ENCODE measurements at places on chromosomes 1 and 21.

DNA sequence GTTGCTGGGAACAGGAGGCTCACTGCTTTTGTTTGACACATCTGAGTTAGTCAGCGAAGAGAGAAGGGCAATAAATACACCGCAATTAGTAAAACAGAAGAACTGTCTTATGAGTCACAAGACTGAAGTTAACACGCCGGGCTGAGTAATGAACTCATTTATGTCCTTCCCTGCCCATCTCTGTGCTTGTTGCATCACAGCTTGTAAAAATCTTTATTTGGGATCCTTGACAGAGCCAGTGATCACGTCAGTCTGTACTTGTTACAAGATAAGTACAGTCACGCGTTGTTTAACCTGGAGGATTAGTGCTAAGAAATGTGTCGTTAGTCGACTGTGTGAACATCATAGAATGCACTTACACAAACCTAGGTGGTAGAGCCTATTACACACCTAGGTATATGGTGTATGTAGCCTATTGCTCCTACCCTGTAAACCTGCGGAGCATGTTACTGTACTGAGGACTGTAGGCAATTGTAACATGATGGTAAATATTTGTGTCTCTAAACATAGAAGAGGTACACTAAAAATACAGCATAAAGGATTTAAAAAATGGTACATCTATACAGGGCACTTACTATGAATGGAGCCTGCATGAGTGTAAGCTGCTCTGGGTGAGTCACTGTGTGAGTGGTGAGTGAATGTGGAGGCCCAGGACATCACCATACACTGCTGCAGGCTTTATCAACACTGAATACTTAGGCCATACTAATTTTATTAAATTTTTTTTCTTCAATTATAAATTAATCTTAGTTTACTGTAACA, 272.2 kb downstream of the TNR start:
- no peak for DNase-seq

DNA sequence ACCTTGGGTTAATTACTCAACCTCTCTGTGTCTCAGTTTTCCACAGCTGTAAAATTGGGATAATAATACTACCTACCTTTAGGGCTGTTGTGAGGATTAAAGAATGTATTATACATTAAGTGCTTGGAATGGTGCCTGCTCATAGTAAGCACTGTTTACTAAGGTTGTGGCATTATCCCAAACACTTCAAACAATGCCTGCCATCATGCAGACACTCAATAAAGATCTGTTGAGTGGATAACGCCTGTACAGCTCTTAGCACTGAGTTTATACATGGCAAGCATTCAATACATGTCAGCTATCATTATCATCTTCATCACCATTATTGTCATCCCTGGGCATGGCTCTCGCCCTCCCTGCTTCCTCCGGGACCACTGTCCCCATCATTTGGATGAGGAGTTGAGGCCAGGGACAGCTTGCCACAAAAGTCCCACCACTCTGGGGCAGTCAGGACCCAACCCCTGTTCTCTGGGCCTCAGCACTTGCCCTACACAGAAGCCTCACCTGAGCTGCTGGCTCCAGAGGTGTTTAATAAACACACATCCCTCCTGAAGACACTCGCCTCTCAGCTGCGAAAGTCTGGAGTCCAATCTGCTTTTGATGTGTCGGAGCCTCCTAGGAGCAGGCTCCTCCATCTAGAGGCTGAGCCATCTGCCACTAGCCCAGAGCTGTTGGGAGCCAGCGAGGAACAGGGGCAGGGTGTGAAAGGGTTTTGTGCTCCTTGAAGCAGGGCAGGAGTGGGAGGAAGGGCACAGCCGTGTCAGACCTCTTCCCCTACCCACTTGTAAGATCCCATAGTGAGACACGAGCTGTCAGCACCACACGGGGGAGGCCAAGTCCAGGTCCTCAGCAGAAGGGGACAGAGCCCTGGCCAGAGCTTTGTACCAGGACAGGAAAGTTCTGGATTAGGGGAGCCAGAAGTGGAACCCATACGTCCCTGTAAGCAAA, 80.9 kb upstream of the ZC3H12A start:
- no peak for DNase-seq

DNA sequence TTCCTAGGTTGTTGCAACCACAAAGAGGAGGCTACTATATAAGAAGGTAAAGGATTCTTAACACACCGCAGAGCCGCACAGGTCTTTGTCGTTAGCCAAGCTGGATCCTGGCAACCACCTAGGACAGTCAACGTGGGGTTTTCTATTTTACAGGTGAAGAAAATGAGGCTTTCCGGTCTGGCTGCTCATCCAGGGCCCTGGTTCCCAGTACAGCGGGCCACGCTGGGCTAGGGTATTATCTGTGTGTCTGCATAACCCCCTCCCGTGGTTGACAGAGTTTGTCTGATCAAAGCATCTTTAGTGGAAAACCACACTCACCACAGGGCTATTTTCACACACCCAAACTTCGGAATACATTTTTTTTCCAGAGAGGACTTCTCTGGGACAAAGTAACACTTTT, 39.0 kb upstream of the PDE9A start:
- peak; percentile 52 for DNase-seq

- no peak for DNase-seq
Measured at GRCh38 chr1:157515709-157516108, 36.6 kb downstream of the FCRL5 start.

DNA sequence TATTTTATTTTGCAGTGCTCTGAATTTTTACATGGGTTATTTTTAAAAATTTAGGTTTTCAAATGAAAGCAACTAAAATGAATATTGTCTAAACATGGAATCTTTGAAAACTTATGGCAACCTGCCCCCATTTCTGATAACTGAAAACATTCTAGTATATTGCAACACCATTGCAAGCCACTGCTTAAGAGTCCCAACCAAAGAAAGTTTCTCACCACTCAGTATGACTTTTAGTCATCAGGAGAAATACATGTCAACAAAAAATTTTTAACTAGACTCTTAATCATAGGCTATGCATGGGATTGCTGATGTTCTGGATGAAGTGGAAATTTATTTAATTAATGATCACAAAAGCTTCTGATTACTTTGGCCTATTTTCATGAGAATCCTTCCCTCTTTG, 112.1 kb downstream of the TNFSF18 start:
- no peak for DNase-seq

DNA sequence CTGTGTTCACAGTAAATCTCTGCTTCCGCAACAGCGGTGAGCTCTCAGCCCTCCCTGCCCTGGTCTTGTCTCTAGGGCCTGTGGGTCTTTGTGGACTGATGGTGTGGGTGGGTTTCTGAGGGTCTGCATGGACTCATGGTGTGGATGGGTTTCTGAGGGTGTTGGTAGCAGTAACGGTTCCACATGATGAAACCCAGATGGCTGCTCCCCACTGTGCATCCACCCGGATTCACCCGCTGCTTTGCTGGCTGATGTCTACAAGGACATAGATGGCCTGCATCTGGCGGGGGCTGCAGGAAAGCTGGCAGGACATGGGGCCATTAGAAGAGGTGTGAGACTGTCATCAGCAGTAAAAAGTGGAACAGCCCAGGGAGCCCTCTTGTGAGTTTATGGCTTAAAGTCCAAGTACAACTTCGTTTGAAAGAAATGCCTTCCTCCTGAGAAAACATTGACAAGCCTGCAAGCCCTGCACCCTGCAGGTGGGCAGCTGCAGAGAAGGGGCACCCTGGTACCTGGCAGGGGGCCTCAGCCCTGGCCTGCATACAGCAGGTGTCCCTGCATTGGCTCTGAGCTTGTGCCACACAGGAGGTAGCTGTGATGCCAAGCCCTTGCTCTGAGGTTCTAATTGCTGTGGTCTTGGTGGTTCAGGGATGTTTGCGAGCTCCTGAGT, 156.9 kb upstream of the COL6A1 start:
- DNase-seq: no peak

DNA sequence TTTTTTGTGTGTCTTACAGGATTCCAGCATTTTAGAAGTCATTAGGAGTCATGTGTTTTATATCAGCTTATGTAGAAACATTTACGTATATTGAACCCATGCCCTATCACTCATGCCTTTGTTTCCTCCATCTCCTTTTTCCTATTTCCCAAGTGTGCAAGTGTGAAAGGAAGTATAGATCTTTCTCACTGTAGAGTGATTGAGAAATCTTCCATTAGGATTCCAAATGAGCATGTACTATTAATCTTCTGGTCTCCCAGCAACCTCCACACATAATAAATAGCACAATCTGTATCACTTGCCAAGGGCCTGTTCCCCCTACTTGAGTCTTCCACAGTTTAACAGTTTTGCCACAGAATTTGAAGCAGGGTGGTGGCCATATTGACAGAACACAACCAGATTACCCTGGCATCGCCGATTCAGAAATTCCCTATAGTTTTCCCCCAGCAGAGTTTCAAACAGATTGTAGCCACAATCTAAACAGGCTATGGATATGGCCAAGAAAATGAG, 1052.8 kb downstream of the TTLL7 start:
- no peak for DNase-seq

- peak; percentile 79 for DNase-seq
Measured at GRCh38 chr1:206507284-206508129, at the start of gene RASSF5. Gene RASSF5, plus strand, starts transcription at chr1:206507531. Its CDS starts 72 bp downstream, at chr1:206507603.

DNA sequence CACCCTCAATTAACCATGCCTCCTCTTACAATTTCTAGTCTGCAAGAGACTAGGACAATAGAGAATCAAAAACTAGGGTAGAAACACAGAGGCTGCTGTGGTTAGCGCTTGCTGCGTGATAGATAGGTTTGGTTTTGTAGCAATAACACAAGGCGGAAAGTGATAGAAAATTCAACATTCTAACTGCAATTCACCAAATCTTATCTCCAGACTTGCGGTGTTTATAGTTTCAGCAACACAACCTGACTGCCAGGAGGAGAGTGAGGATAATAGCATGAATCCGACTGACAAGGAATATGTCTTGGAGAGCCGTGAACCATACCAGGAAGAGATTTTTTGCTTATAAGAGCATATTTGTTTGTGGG, 30.7 kb upstream of the IFNAR2 start:
- DNase-seq: no peak

DNA sequence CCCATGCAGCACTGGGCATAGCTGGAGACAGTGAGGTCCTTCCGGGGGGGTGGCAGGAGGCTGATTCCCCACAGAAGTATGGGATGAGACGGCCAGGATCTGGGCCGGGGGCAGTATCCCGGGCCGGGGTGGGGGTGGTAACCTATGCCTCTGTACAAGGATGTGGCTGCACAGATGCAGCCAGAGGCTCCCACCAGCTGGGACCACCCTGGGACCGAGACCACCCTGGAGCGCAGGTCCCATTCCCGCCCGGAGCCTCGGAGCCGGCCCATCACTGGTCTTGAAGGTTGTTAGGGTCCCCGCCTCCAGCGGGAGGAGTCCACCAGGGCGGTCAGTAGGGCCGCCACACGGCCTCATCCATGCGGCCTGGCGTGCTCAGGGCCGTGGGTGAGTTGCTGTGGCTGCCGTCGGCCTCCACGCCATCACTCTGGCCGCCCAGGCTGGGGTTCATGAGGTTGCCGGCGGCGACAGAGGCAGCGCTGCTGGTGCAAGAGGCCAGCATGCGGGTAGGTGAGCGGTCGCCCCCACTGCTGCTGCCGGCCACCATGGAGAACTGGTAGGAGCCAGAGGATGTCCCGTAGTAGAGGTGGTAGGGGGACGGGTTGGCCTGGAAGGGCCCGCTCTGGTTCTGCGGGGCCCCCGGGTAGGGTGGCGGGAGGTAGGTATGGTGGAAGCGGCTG, 28.1 kb downstream of the RUNX3 start:
- DNase-seq: no peak

DNA sequence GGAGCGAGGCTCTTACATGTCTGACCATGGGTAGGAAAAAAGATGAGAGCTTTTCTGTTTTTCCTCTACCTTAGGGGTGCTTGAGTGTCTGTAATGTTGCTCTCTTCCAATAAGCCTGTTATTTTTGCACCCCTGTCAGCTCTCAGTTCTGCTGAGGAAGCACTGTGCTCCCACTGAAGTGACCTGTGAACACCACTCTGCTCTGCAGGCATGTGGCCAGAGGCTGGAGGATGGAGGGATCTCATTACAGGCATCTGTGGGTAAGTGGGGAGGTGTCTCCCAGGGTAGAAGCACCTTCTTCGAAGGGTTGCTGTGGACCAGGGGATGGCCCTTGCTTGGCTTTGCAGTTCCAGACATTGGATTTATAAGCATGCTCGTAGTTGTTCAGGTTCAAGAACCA, 56.8 kb upstream of the RBM15 start:
- DNase-seq: no peak

GRCh38 chr1:221696718-221697461, 45.0 kb downstream of the DUSP10 start:
- no peak for DNase-seq

GRCh38 chr1:235265900-235266299, 62.1 kb downstream of the ARID4B start:
- no peak for DNase-seq

DNA sequence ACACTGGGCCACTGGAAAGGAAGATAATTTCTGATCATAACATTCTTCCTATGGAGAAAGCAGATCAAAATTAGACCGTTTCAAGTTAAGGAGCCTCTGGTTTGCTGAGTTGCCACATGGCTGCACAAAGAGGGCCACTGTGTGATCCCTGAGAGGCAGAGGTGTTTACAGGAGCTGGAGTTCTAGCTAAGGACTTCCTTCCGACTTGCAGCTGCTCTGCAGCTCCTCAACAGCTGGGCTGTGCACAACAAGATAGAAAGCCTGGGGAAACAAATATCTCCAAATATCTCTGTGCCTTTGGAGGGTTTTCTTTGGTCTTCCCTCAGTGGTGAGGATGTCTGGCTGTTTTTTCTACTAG, 26.8 kb downstream of the GADD45A start:
- DNase-seq: no peak

- peak; percentile 38 for DNase-seq
Measured at GRCh38 chr21:32770871-32771523, 558 bp downstream of the PAXBP1 start.

- DNase-seq: no peak
Measured at GRCh38 chr1:210935905-210936304, 198.0 kb downstream of the KCNH1 start.

- DNase-seq: no peak
Measured at GRCh38 chr1:48649880-48650279, 126.8 kb downstream of the BEND5 start.

All from activated CD4-positive, alpha-beta T cell treated with anti-CD3 and anti-CD28 coated beads, Interleukin-2, amount 50 U/mL, for 1 hour (primary cell).